Effector memory CD8-positive, alpha-beta T cell (primary cell): ENCODE measurements at places on chromosomes 3 and 15.

- no peak for DNase-seq
Measured at GRCh38 chr3:147406028-147406931, at the start of gene ZIC4. TSS of gene ZIC4 (minus strand) at chr3:147406543. CDS start at chr3:147402797, 3,746 bp downstream.

DNA sequence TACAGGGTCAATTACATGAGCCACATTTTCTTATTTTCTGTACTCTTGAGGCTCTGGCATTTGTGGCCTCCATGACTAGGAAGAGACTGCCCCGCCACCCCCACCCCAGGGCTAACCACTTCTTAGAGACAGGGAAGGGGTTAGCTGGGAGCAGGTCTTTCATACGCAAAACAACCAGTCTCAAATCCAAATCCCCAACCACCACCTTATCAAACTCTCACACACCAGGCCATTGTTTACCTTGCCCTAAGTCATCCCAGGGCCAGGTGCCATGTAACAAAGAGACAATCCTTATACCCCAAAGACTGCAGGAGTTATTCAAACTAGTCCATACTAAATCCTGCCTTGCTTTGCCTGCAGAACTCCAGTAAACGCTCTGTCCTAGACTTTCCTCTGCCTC is 77.8 kb downstream of the B3GNT5 start:
- no peak for DNase-seq

GRCh38 chr3:24519368-24520100 is 24.9 kb upstream of the THRB start:
- DNase-seq, result no peak

DNA sequence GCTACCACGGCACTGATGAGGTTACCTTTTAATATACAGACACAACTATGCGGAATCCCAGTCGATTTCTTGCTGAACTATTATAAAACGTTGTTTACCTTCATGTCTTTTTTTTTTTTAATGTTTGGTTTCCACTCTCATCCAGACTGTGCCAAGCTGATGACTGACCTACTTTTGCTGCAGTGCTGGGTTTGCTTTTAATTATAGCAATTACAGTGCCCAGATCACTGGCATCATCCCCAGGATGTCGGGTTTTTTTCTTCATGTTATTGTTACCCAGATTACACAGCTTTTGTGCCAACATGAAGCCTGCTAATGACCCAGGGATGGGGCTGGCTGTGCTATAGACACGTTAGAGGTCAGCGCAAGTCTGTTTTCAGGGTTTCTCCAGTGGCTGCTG is 294.0 kb upstream of the ATP10A start:
- no peak for DNase-seq

GRCh38 chr3:158918008-158918407 is 116.2 kb downstream of the MFSD1 start:
- no peak for DNase-seq

DNA sequence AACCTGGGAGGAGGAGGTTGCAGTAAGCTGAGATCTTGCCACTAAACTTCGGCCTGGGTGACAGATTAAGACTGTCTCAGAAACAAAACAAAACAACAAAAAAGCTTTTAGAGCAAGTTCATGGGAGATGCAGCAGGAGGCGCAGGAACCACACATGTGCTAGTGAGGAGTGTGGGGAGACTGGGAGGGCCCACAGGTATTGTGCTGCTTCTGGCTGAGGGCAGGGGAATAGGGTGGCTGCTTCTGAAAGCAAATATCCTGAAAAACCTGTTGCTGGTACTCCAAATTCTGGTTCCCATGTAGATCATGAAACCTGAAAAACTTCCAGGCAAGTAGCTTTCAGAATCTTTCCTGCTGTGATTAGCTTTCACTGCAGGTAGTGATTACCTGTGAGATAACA is 22.1 kb downstream of the TYRO3 start:
- DNase-seq, result no peak

DNA sequence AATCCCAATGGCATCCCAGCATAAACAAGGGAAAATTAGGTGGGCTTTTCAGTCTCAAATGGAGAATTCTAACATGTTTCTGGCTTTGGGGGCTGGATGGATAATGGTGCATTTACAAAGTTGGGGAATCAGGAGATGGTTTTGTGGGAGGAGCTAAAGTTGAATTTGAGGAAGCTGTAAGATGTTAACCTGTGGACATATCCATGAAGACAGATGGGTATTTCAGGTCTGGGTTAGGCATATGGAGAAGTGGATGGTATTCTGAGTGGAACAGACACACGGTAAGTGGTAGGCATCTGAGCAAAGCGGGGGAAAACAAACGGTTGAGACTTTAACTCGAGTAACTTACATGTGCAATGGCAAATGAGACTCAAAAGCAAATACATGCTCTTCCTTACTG is 1.7 kb upstream of the LMLN start:
- DNase-seq, result no peak

- DNase-seq, result no peak
Measured at GRCh38 chr3:191378142-191378812, 48.0 kb upstream of the UTS2B start.
